ENCODE measurements at places on chromosomes 12 and 14.

GRCh38 chr12:10027721-10028120, 2.8 kb upstream of the CLEC9A start:
- DNase-seq = no peak

DNA sequence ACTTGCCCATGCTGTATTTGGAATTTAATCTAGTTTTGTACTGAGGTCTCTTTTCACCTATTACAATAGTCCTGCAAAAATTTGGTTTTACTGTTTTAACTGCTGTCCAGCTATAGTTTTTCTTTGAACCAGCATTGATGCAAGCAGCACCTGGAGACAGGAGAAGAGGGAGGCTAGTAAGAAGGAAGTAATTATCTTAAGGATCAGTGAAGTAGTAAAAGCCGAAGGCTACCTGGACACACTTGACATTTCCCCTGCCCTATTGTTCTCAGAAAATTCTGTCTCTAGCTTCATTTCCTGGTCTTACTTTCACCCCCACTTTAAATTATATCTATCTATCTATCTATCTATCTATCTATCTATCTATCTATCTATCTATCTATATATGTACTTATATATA, 43.5 kb upstream of the LRIG3 start:
- no peak for DNase-seq

GRCh38 chr12:129034558-129035289, 181.4 kb downstream of the GLT1D1 start:
- DNase-seq = no peak

- DNase-seq = no peak
Observed at GRCh38 chr14:82067221-82067875, 533.7 kb upstream of the SEL1L start.

DNA sequence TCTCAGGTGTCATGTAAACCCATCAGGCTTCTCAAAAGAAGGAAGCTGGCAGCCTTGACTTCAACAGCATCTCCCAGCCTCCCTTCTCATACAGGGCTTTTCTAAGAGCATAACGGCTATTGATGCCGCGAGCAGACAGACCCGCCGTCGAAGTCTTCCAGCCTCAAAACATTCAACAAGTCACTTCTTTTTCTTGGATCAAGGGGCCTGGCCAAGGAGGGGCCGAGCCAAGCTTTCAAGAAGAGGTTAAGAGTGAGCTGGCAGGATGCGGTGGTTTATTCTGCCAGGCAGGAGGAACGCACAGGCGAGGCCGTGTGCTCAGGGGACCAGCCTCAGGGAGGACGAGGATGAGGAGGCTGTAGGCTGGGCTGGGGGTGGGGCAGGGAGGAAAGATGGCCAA, 102.9 kb upstream of the RFLNA start:
- no peak for DNase-seq

DNA sequence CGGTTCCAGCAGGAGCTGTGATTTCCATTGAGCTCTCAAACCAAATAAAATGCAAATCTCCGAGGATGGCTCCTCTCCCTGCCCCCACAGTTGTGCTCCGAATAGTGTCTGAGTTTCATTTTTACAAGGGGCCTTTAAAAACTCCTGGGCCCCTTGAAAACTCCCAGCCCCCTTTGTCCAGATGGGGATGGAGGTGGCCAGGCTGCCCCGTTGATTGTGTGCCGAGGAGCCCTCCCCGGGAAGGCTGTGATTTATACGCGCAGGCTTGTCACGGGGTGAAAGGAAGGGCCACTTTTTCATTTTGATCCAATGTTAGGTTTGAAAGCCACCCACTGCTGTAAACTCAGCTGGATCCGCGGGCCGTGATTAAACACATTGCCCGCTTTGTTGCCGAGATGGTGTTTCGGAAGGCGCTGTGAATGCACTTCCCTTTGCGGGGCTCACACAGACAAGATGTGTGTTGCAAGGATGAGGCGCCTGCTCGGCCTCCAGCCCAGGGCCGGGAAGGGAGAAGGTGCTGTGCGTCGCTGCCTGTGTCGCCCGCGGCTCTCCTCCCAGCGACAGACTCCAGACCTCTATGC, 98.8 kb downstream of the TMEM132C start:
- DNase-seq = no peak

DNA sequence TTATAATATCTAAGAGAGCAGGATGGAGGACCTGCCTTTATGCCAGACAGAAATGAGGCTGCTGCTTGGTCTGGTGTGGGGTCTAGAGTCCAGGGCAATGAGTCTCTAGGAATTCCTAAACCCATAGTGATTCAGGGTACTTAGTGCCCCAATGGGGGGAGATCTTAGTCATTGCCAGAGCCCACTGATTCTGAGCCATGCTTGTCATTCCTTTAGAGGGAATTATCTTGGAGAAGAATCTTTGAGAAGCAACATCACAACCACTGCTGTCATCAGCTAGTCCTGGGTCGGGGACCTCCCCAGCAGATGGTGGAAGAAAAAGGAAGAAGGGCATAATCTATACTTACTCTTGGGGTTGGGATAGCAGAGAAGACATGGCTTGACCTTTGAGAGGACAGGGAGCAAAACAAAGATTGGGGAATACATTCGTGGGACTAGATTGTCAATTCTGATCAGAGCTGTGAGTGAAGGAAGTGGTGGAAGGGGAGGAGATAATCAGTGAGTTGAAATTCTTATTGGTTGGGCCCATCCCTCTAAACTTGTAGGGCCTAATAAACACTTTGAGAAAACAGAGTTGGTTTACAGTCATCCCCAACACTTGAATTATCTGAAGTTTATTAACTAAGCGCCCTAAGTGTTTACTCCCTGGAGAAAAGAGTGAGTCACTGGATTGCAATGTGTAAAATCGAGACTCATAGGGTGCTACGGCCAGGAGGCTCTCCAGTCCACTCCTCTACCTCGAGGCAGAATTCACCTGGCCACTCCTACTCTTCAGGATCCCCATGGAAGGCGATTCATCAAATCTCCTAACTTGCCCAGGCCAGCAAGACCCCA, 3.0 kb upstream of the KRT3 start:
- DNase-seq = no peak

DNA sequence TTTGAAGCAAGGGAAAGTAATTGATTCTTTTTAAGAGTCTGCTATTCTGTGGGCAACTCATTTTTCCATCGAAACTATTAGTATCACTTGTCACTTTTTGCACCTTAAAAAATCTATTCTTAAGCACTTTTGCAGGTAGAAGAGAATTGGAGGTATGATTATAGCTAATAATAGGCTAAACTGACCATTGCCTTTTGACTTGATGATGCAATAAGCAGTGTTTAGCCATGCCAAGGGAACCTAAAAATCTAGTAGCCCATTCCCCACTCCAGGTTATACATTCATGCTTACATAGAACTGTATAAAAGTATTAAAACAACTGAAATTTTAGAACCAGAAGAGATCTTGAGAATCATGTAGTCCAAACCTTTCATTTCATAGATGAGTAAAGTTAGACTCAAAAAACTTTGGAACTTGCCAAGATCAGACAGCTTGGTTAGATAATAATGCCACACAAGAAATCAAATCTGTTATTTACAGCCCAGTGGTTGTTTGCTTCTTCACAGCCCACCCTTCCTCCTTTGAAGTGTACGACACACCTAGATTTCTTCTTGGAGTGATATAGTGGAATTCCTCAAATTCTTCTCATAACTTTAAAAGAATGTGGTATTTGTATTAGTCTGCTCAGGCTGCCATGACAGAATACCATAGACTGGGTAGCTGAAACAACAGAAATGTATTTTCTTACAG, 21.7 kb upstream of the GARIN2 start:
- no peak for DNase-seq

GRCh38 chr12:88325816-88326189, 183.7 kb downstream of the TMTC3 start:
- DNase-seq = no peak

DNA sequence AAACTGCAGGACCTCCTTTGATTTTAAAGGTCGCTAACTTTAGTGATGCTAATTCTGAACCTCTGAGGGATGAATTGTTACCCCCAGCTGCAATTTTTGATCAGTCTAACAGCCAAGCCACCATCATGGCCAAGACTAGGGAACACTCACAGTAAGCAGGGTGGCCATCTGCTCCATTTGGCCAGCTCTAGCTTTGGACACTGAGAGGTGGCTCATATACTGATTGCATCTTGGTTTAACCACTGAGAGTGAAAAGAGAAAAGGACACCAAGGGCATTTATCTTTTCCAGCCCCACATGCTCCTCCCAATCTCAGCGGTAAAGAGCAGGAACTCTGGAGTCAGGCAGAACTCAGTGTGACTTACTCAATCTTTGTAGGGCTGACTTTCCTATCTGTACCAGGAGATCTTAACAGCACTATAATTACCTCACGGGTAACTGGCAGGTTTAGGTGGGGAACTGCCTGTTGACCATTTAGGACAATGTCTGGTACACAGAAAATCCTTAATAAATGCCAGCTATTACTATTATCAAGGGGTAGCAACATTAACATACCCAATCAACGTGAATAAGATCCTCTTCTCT, 6.2 kb downstream of the LPCAT3 start:
- no peak for DNase-seq

DNA sequence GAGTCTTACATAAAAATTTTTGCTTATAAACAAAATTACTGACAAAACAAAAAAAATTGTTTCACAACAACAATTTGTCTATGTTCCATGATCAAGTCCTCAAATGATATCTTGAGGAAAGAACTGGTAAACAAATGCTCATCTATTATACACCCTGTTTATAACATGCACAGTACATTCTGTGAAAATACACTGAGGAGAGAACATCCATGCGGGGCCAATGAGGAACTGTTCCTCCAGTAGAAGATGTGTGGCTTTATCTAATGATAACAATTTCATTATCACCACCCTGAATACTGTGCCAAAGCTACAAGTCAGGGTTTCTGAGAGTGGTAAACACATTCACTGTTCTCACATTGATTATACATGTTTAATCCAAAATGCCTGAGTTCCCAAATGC, 10.8 kb downstream of the MLH3 start:
- DNase-seq = no peak

GRCh38 chr12:102510463-102510862, 30.1 kb upstream of the IGF1 start:
- no peak for DNase-seq

DNA sequence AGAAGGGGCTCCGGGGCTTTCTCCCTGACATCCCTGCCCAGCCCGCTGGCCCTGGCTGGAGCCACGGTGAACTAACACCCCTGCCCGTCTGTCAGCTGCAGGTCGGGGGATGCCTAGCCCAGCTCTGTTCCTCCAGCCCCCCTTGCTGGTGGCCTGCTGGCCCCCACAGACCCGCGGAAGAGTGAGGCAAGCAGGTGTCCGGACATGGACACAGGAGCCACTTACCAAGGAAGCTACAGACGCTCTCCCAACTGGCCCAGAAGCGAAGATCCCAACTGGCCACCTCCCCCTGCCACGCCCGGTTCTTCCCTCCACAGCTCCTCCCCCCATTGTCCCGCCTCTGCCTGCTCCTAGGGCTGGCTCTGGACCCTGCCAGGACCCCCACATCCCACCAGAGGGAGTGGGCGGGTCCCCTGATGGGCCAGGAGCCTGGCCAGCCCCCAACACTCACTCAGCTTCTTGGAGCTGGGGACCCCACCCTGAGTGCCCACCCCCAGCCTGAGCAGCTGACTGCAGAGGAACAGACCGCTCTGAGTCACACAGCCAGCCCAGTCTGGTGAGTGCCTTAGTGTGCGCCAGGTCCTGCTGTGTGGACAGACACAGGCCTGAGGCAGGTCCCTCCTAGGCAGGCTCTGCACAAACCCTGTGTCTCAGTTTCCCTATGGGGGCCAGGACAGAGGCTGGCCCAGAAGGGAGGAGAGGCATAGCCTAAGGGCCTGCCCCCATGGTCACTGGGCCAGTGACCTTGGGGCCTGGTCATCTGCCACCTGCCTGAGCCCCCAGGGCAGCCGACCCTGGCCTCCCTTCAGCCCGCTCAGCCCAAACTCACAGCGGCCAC, 7.7 kb downstream of the AHNAK2 start:
- DNase-seq = no peak

DNA sequence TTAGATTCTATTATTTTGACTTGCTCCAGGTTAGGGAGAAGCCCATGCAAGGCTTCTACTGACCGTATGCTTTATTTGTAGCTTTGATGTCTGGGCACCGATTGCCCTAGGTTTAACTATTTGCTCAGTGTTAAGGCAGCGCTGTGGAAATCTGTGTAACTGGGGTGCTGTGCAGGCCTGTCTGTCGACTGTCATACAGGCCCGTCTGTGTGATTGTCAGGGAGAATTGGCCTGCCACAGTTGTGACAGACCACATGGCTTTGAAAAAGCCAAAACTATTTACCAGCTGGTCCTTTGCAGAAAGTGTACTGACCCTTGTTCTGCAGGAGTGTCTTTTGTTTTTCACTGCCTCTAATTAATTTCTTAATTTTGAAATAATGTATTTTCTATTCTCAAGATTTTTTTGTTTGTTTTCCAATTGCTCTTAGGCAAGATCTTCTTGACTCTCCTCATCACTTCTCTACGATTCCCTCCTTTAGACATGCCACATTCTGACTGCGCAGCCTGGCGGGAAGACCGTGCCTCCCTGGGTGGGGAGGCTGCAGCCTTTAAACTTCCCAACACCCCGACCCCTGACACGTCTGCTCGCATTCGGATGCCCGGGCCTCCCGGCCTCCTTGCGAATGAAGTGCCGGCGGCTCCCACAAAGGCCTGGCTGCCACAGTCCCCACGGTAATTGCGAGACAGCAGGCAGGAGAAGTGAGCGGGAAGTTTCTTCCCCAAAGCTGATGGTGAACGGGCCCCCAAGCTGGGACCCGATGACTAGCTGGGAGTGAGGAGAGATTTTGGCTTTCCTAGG, 99.0 kb upstream of the EVL start:
- no peak for DNase-seq

DNA sequence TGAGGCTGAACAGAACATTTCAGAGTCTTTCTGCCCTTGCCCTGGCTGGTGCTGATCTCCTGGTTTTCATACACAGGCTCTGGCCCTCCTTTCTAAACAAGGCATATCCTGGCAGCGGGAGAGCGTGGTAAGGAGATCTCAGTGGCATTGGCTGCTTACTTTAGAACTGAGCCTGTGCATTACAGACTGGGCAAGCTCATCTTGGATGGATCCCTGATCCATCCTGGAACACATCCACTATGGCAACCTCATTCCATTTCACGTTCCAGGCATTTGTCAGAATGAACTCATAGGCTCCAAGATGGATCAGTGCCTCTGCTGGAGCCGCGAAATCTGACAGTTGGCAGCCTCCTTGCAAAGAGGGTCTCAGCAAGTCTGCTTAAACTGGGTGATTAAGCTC, 224.5 kb upstream of the PELI2 start:
- DNase-seq = no peak

- DNase-seq = no peak
Observed at GRCh38 chr14:95431199-95432143, 85.0 kb downstream of the SYNE3 start.

DNA sequence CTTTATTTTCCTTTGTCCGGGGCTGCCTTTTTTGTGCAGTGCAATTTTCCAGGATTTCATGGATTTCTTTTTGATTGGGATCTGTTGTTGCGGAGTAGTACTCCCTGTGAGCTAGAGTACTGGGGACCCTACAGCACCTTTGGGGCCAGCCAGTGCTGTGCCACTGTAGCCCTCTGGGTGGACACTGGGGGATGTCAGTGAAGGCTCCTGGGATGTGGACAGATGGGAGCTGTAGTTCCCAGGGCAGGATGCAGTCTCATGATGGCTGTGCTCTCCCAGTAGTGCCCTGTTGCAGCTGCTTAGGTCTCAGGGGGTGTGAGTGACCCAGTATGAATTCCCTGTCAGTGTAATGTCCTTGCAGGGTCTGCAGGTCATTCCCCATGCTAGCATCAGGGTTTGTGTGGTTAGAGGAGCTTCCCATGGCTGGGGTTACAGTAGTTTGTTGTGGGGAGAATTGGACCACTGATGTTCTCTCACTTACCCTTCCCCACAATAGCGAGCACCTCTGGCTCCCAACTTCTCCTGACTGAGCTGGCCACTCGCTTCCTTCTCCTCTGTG, 72.2 kb downstream of the BRMS1L start:
- DNase-seq = no peak

- DNase-seq = no peak
Observed at GRCh38 chr12:49917788-49918173, 14.1 kb upstream of the FAIM2 start.
